Esophagus squamous epithelium (tissue), 5 donors: ENCODE measurements at places on chromosomes 13 and 19. TPM values are rescaled to one million over a fixed set of nuclear protein-coding genes. Genes with fewer than 3 reads are reported as not detected.

DNA sequence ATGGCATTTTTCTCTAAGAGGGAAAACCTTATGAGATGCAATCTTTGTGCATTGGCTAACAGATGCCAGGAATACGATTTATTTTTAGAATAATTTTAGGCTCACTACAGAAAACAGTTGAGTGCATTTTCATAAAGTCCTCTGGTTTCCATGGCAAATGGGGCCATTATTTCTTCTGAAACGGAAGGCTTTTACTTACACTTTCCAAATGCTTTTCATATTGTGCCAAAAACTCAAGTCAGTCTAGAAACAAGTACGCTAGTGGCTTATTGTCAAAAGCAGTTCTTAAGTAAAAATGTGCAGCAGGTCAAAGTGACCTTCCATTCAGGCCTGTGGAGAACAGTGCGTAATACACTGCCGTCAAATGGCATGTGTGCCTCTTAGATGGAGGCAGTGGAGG is 628.7 kb downstream of the EFNB2 start:
- no peaks in the 10 kb centered on the region for H3K27me3 ChIP-seq
- H3K27ac ChIP-seq = no peak overlapping the region
- DNase-seq = no peak

- no peak overlapping the region for H3K4me3 ChIP-seq
- no peak for DNase-seq
- no peak overlapping the region for H3K27ac ChIP-seq
- H3K36me3 ChIP-seq = no peaks in the 10 kb centered on the region
- H3K27me3 ChIP-seq = no peaks in the 10 kb centered on the region
- H3K4me1 ChIP-seq = no peaks in the 10 kb centered on the region
Measured at GRCh38 chr13:101845245-101846020, 393.0 kb downstream of the ITGBL1 start.

DNA sequence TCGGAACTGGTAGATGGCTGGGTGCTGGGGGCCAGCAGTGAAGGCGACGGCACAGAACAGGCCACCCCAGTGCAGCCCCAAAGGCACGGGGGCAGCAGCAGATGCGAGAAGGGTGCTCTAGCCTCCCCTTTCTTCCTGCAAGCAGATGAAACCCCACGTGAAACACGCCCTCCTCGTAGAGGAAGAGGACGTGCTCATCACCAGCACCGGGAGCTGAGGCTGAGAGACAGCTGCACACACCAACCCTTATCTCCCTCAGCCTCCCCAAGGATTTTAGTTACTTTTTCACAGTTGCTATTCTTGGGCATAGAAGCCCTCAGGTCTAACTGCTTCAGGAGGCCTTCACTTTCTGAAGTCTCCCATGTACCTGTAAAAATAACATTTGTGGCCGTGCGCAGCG is 11.9 kb downstream of the ZNF787 start:
- peaks cover 23% of the 10 kb centered on the region for H3K36me3 ChIP-seq
- H3K27me3 ChIP-seq = no peaks in the 10 kb centered on the region
- H3K4me1 ChIP-seq = peaks cover 91% of the 10 kb centered on the region
- peak overlapping the region; percentile 18 for H3K4me3 ChIP-seq

- H3K27me3 ChIP-seq = no peaks in the 10 kb centered on the region
- no peaks in the 10 kb centered on the region for H3K4me1 ChIP-seq
Measured at GRCh38 chr13:50589139-50589538, 254.4 kb downstream of the DLEU7 start.

GRCh38 chr19:39127812-39128515 is 2.4 kb downstream of the PAK4 start:
- H3K4me1 ChIP-seq = peaks cover 85% of the 10 kb centered on the region
- no peak for DNase-seq
- H3K4me3 ChIP-seq = no peak overlapping the region
- no peaks in the 10 kb centered on the region for H3K36me3 ChIP-seq
- H3K27ac ChIP-seq = peak overlapping the region; percentile 95

- H3K27me3 ChIP-seq = no peaks in the 10 kb centered on the region
- no peak for DNase-seq
- no peaks in the 10 kb centered on the region for H3K4me1 ChIP-seq
- H3K27ac ChIP-seq = peak overlapping the region; percentile 25
- no peaks in the 10 kb centered on the region for H3K36me3 ChIP-seq
Measured at GRCh38 chr19:38182536-38183210, 41.3 kb downstream of the DPF1 start.

DNA sequence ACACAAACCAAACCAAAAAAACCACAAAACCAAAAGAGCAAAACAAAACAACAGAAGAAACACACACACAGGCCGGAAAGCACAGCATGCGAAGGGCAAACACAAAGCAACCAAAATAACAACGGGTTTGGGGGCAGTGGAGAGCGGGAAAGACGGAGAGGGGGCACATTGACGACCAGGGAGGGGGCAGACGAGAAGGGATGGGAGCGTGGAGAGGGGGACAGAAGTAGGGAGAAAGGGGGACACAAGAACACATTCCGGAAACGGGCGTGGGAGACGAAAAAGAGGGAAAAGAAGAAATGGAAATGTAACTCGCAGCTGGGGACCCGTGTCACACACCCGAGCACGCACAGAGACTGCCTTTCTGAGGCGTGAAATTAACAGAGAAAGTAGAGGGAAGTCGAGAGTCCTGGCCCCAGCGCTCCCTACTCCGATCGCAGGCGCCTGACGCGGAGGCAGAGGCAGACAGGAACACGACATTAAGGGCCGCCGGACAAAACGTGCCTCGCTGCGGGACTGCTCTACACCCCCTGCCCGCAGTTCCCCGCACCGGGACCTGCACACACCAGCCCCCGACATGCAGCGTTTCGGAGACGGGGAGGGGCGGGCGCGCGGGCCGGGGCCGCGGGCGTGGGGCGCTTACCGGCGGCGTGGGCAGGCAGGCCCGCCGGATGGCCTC is 652 bp downstream of the POU4F1 start:
- H3K27ac ChIP-seq = no peak overlapping the region
- peak overlapping the region; percentile 46 for H3K4me3 ChIP-seq
- peaks cover 20% of the 10 kb centered on the region for H3K27me3 ChIP-seq
- no peak for DNase-seq

- H3K27ac ChIP-seq = no peak overlapping the region
- no peak overlapping the region for H3K4me3 ChIP-seq
- no peak for DNase-seq
- no peaks in the 10 kb centered on the region for H3K36me3 ChIP-seq
Measured at GRCh38 chr13:102234618-102235017, 167.2 kb downstream of the FGF14 start.

GRCh38 chr13:34340534-34340933 is 522.6 kb downstream of the RFC3 start:
- no peaks in the 10 kb centered on the region for H3K27me3 ChIP-seq
- H3K4me3 ChIP-seq = no peak overlapping the region
- DNase-seq = no peak
- H3K4me1 ChIP-seq = no peaks in the 10 kb centered on the region
- H3K36me3 ChIP-seq = no peaks in the 10 kb centered on the region

DNA sequence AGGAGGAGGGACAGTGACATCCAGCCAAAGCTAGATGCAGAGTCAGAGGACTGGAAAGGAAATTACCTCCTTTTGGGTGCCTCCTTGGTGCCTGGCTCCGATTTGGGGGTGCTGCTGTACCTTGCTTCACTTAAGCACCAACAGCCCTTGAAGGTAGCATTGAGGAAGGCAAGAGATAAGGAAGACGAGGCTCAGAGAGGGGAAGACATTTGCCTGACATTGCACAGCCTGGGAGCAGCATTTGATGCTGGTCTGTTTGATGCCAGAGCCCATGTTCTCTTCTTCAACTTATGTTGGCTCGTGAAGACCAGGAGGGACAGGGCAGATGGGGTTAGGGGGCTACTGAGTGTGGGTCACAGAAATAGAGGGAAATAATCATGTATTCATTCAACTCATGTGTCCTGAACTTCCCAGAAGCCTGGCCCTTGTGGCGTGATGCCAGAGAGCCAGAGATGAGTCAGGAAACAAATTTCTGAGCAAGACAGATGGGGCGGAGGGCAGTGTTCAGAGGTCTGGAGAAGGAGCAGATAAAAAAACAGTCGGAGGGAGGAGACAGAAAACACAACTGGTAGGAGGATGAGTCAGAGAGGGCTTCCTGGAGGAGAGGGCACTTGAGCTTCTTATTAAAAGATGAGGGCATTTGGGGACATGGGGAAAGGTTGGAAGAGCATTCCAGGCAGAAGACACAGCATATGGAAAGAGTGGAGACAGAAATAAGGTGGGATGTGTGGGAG is 3.0 kb upstream of the C19orf81 start:
- DNase-seq = no peak
- no peak overlapping the region for H3K4me3 ChIP-seq
- H3K27me3 ChIP-seq = no peaks in the 10 kb centered on the region
- H3K4me1 ChIP-seq = no peaks in the 10 kb centered on the region
- no peak overlapping the region for H3K27ac ChIP-seq

- H3K4me1 ChIP-seq = no peaks in the 10 kb centered on the region
- H3K27me3 ChIP-seq = no peaks in the 10 kb centered on the region
- no peak overlapping the region for H3K27ac ChIP-seq
- H3K4me3 ChIP-seq = no peak overlapping the region
- no peak for DNase-seq
- no peaks in the 10 kb centered on the region for H3K36me3 ChIP-seq
Measured at GRCh38 chr13:91510058-91510457, 111.6 kb downstream of the GPC5 start.

- no peak overlapping the region for H3K27ac ChIP-seq
- no peaks in the 10 kb centered on the region for H3K27me3 ChIP-seq
- DNase-seq = no peak
- no peak overlapping the region for H3K4me3 ChIP-seq
Measured at GRCh38 chr13:34214686-34215085, 396.7 kb downstream of the RFC3 start.

DNA sequence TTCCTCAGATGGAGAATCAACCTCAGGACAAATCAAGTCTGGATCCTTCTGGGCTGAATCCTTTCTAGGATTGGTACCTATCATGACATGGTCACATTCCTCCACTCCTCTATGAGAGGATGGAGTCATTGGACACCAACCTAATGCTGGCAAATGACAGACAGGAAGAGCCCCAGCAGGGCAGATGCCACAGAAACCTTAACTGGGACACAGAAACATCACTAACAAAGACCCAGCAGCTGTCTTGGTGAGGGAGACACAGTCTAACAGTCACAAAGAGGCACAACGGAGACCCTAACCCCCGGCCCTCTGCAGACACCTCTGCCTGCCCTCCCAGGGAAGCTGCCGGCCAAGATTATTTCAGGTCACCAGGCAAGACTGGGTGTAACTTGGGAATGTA is 2.1 kb downstream of the ANKRD27 start:
- peaks cover 28% of the 10 kb centered on the region for H3K4me1 ChIP-seq
- H3K27ac ChIP-seq = no peak overlapping the region
- no peak for DNase-seq
- H3K36me3 ChIP-seq = no peaks in the 10 kb centered on the region
- peaks cover 22% of the 10 kb centered on the region for H3K27me3 ChIP-seq

- no peak overlapping the region for H3K27ac ChIP-seq
- H3K4me3 ChIP-seq = no peak overlapping the region
- DNase-seq = no peak
- H3K4me1 ChIP-seq = no peaks in the 10 kb centered on the region
- H3K27me3 ChIP-seq = no peaks in the 10 kb centered on the region
Measured at GRCh38 chr13:43146400-43146799, 123.0 kb downstream of the DNAJC15 start.

DNA sequence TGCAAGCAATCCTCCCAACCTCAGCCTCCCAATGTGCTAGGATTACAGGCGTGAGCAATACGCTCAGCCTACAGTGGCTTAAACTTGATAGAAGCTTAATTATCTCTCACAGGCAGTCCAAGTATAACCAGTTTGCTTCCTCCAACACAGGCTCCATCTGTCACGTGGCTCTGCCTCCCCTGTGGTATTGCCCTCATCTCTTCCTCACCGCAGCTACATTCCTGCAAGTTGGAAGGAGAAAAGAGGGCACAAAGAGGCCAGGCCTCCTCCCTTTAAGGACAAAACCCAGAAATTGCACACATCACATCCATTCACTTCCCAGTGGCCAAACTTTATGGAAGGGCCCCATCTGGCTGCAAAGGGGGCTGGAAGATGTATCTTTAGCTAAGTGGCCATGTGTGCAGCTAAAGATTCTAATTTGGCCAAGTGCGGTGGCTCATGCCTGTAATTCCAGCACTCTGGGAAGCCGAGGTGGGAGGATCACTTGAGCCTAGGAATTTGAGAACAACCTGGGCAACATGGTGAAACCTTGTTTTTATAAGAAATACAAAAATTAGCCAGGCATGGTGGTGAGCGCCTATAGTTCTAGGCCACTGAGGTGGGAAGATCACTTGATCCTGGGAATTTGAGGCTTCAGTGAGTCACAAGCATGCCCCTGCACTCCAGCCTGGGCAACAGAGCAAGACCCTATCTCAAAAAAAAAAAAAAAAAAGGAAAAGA is 3.1 kb upstream of the SDHAF1 start:
- H3K27me3 ChIP-seq = peaks cover 5% of the 10 kb centered on the region
- no peaks in the 10 kb centered on the region for H3K36me3 ChIP-seq
- H3K4me3 ChIP-seq = no peak overlapping the region
- DNase-seq = no peak
- peaks cover 19% of the 10 kb centered on the region for H3K4me1 ChIP-seq

- no peaks in the 10 kb centered on the region for H3K27me3 ChIP-seq
- no peak for DNase-seq
- H3K4me1 ChIP-seq = peaks cover 51% of the 10 kb centered on the region
- peak overlapping the region; percentile 75 for H3K27ac ChIP-seq
- H3K4me3 ChIP-seq = no peak overlapping the region
Measured at GRCh38 chr19:5953030-5953589, 24.8 kb downstream of the RANBP3 start.

DNA sequence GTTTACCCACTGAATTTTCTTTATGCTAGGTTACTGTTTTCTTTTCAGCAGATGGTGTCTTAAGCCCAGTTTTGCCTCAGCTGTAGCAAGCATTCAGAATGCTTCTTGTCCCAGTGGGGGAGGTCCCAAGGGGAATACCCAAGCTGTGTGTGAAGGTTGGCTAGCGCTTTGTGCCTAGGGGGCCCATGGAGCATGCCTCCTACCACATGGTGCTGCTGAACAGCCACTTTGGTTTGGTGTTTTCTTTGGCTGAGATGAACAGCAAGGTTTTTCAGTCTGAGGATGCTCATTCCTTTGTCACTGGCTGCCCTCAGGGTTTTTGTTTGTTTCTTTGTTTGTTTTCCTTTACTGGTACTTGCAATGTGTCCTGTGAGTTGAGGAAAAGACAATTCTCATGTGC is 99.0 kb downstream of the PCDH20 start:
- no peaks in the 10 kb centered on the region for H3K4me1 ChIP-seq
- H3K4me3 ChIP-seq = no peak overlapping the region
- H3K36me3 ChIP-seq = no peaks in the 10 kb centered on the region
- no peaks in the 10 kb centered on the region for H3K27me3 ChIP-seq
- no peak for DNase-seq

Gene CABP5
- not detected for total RNA-seq

Gene APOC4
- not detected for total RNA-seq

Gene IFI30
- total RNA-seq = 11.3 TPM

Gene ANO8
- total RNA-seq = 19.1 TPM

Gene KANK3
- total RNA-seq = 4.8 TPM

Gene OR10H1
- total RNA-seq = not detected

Gene KHSRP
- total RNA-seq = 136 TPM

Gene NTN5
- total RNA-seq = not detected

Gene ERICH4
- total RNA-seq = not detected

Gene CHMP2A
- 77.1 TPM for total RNA-seq
